ENCODE measurements at places on chromosomes 12 and 14. TPM values are rescaled to one million over a fixed set of nuclear protein-coding genes. Genes with fewer than 3 reads are reported as not detected.

DNA sequence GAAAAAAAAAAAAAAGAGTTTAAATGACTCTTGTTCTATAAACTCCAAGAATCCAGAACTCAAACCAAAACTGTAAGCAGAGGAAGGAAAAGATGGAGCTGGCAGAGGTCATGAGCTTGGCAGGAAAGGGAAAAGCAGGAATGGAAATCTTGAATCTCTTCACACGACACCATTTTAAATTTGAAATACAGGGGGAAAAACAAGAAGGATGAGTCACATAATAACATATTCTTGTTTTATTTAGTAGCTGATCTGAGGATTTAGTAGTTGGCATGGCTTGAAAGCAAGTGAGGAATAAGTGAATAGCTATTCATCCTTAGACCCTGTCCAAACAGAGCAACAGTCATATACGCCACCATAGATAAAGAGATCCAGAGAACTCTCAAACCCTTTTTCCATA, 35.0 kb downstream of the EPS8 start:
- no peak for DNase-seq

GRCh38 chr12:60021235-60021634, 425.4 kb downstream of the SLC16A7 start:
- DNase-seq = no peak

- no peak for DNase-seq
Observed at GRCh38 chr12:62599854-62600437, 133.3 kb downstream of the MON2 start.

DNA sequence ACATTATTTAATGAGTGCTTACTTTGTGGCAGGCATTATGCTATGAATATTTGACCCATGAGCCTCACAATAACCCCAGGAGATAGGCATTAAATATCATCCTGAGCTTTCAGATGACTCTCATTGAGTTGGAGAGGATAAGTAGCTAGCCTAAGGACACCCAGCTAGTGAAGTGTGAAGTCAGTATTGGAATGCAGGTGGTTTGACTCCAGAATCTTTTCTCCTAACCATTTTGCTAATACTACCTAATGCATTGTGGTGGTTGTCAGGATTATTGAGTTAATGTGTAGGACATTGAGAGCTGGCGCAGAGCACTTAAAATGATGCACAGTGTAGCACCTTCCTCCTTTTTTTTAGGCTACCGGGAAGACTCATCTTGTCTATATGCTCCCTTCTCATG, 3.8 kb upstream of the CDKL1 start:
- DNase-seq = no peak

GRCh38 chr12:114682785-114683708, 928 bp downstream of the TBX3 start:
- no peak for DNase-seq

DNA sequence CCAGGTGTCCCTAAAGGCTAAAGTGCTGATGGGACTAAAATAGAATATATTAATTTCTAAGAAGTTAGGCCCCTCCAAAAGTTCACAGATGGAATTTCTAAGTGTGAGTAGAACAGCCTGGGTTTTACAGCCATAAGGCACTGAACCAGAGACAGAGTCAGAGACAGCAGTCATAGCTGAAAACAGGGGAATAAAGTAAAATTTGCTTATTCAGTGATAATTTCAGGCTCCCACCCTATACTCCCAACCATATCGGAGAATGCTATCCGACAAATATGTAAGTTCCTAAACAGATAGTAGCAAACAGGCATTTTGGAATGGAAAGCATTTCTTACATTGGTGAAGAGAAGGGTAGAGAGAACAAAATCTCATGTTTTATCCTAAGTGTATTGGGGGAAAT, 45.3 kb downstream of the NAA25 start:
- no peak for DNase-seq

GRCh38 chr12:15831315-15831978, 42.3 kb upstream of the EPS8 start:
- DNase-seq = no peak

Gene A2ML1
- 0.41 TPM for total RNA-seq

DNA sequence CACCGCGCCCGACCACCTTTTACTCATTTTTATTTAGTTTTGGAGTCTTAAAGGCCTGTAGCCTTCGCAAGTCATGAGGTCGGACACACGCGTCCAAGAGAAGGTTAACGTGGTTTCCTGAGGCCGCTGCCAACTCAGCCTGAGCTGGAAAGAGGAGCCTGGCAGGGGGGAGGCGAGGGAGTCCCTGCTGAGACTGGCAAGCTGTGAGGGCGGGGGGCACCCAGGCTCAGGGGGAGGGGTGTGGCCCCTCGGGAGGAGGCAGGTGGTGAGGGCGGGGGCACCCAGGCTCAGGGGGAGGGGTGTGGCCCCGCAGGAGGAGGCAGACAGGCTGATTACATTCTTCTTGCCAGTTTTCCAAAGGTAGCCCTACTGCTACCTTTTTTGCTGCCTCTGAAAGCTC, 143.2 kb downstream of the PIWIL1 start:
- DNase-seq = no peak

- DNase-seq = no peak
Observed at GRCh38 chr14:56102941-56103340, 15.3 kb upstream of the PELI2 start.

DNA sequence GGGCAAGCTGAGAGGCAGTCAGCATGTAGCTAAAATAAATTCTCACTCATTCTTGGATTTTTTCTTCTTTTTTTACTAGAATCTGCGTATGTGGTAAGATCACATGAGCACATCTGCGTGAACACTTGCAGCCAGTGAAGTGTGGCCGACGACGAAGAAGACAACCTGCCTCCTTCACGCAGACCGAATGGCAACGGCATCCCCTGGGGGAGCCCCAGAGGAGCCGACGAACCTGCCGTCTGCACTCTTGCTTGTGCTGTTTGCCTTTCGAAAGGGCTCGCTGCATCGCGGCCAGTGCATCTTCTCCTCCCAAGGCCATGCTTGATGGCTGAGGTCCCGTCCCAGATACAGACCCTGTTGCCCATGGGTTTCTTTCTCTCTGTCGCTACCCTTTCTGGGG, 113.8 kb downstream of the KCNK10 start:
- DNase-seq = no peak

DNA sequence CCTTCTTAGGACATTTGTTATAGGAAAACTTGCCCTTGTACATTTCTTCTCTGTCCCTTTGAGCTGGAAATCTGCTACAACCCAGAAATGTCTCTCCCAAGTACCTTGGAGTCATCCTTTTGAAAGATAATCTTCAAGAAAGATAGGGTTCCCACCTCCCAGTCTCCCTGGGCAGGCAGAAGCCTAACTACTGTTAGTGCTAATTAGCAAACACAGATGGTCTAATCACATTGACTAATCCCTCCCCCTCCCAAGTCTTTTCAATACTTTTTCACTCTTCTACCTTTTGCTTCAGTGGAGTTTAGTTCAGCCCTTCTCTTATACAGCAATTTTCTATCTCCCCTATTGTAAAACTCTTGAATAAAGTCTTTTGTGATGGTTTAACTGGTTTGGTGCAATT, 129.8 kb upstream of the PPFIA2 start:
- DNase-seq = no peak

Gene SLC10A1
- total RNA-seq = not detected

Gene NAV3
- 240 TPM for total RNA-seq

DNA sequence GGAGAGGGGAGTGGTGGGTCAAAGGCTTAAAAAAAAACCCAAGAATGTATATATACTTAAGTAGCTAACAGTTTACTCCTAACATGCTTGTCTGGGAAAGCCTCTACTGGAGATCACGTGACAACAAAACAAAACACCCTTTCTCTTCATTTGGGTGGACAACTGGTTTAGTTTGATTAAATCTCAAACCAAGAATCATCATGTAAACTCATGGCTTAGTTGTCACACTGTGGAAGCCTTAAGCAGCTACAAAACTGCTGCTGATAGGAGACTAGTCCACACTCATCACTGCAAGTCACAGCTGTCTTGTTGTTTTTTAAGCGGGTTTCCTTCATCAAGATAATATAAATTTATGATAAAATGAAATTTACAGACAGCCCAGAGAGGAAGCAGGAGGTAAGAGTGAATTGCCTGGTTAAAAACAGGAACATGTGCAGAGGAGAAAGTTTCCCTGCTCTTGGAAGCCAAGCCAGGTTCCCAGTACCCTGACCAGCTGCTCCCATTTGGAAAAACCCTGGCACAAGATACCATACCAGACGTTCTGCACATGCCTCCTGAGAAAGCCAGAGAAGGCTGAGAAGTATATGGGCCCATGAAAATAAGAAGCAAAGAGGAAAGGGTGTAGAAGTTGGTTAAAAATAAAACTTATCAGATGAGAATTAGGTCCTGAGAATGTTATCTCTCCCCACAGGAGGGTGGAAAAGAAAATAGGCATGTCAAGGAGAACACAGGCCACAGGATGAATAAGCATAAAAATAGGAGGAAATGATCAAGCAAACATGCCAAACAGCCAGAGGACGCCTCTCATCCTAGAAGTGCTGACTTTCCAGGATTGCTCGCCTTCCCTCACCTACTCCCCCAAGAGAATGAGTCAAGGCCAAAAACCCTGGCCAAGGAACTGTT, 34.0 kb downstream of the EGLN3 start:
- DNase-seq = no peak

Gene FGF6
- not detected for total RNA-seq

Gene HHIPL1
- total RNA-seq = 5.3 TPM

DNA sequence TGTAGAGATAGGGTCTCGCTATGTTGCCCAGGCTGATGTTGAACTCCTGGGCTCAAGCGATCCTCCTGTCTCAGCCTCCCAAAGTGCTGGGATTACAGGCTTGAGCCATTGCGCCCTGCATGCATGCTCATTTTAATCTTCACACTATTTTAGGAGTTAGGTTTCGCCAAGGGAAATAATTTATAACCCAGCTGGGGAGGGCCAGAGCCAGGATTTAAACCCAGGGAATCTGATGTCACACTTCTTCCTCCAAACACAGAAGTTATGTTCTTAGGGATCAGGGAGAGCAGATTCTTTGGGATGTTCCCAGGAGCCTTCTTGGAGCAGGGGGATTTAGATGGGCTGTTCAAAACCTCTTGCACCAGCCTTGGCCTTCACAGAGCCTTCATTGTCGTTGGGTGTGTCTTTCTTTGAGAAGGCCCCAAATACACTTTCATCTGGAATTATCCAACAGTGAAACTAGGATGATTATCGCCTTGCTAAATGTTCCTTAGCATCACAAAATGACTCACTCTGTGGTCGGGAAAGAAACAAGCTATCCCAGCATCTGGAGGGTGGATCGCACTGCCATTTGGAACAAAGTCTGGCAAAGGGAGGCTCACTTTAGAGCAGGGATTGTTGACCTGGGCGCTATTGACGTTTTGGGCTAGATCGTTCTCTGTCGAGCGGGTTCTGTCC, 8.2 kb upstream of the PPP1CC start:
- DNase-seq = no peak

Gene TAS2R30
- total RNA-seq = 6.5 TPM

DNA sequence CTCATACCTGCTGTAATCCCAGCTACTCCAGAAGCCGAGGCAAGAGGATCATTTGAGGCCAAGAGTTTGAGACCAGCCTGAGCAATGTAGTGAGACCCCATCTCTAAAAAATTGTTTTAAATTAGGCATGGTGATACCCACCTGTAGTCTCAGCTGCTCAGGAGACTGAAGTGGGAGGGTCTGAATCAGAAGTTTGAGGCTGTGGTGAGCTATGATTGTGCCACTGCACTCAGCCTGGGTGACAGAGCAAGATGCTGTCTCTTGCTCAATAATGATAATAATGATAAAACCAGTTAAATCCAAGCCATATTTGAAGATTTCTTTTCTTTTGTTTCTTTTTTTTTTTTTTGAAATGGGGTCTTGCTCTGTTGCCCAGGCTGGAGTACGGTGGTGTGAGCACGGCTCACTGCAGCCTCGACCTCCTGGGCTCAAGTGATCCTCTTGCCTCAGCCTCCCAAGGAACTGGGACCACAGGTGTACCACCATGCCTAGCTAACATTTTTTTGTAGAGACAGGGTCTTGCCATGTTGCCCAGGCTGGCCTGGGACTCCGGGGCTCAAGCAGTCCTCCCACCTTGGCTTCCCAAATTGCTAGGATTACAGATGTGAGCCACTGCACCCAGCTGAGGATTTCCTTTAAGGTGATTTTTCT, 12.8 kb downstream of the PSMA6 start:
- DNase-seq = no peak

DNA sequence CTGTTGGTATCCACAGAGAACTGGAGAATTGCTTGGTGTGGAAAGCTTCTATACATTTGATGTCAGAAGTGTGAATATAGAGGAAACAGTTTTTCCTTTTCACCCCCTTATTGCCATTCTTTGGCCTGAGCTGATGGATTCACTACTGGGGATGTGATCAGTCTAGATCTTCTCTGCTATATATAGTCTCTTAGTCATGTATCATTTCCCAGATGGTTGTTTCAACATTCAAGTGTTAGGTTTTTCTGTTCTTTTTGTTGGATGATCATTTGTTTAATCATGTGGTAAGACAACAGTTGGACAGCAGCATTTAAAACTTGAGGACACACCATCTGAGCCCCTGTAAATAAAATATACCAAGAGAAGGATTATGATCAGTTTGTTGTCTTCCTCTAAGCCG, 29.6 kb downstream of the TMX1 start:
- no peak for DNase-seq

GRCh38 chr14:106883218-106883692, 1356.9 kb downstream of the TMEM121 start:
- DNase-seq = no peak

- no peak for DNase-seq
Observed at GRCh38 chr12:121190523-121191031, 19.4 kb upstream of the P2RX4 start.

DNA sequence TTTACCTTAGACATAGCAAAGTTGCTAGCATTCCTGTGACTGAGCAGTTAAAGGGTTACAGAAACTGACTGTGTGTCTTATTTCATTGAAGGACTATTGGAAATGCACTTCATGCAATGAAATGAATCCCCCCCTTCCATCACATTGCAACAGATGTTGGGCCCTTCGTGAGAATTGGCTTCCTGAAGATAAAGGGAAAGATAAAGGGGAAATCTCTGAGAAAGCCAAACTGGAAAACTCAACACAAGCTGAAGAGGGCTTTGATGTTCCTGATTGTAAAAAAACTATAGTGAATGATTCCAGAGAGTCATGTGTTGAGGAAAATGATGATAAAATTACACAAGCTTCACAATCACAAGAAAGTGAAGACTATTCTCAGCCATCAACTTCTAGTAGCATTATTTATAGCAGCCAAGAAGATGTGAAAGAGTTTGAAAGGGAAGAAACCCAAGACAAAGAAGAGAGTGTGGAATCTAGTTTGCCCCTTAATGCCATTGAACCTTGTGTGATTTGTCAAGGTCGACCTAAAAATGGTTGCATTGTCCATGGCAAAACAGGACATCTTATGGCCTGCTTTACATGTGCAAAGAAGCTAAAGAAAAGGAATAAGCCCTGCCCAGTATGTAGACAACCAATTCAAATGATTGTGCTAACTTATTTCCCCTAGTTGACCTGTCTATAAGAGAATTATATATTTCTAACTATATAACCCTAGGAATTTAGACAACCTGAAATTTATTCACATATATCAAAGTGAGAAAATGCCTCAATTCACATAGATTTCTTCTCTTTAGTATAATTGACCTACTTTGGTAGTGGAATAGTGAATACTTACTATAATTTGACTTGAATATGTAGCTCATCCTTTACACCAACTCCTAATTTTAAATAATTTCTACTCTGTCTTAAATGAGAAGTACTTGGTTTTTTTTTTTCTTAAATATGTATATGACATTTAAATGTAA, 31.5 kb downstream of the MDM2 start:
- no peak for DNase-seq

GRCh38 chr12:76113800-76114757, 29.6 kb upstream of the NAP1L1 start:
- no peak for DNase-seq

Data from frontal cortex (tissue), 4 donors.